ENCODE measurements at places on chromosomes 2 and 18.

- DNase-seq, result no peak
These were observed 131.9 kb downstream of the SATB2 start for GRCh38 chr2:199325881-199326280.

DNA sequence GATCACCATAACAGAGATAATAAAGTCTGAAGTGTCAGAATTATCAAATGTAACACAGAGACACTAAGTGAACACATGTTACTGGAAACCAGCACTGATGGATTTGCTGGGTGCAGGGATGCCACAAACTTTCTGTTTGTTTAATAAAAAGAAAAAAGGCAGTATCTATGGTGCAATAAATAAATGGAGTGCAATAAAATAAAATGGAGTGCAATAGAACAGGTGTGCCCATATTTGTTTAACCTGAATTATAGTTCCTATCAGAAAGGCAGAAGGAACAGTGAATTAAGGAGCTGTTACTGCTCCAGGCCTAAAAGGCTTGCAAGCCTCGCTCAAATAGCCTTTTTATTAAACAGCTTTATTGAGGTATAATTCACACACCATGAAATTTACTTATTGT is 81.0 kb upstream of the KIDINS220 start:
- no peak for DNase-seq

GRCh38 chr18:32975163-32975436 is 202.3 kb upstream of the KLHL14 start:
- DNase-seq, result no peak

DNA sequence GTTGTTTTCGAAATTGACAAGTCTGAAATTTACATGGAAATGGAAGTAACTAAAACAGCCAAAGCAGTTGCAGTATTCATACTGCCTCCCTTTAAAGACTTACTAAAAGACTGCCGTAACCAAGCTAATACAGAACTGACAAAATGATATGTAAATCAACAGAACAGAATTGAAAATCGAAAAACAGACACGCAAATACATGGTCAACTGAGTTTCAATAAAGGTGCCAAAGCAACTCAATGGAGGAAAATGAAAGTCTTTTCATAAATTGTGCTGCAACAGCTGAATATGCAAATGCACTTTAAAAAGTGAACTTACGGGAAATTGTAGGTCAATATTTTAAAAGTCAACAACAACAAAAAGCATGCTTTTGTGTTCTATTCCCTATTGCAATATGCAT is 34.2 kb downstream of the TMEM131 start:
- no peak for DNase-seq

- no peak for DNase-seq
These were observed 122.9 kb upstream of the ACVR1C start for GRCh38 chr2:157751462-157752058.

DNA sequence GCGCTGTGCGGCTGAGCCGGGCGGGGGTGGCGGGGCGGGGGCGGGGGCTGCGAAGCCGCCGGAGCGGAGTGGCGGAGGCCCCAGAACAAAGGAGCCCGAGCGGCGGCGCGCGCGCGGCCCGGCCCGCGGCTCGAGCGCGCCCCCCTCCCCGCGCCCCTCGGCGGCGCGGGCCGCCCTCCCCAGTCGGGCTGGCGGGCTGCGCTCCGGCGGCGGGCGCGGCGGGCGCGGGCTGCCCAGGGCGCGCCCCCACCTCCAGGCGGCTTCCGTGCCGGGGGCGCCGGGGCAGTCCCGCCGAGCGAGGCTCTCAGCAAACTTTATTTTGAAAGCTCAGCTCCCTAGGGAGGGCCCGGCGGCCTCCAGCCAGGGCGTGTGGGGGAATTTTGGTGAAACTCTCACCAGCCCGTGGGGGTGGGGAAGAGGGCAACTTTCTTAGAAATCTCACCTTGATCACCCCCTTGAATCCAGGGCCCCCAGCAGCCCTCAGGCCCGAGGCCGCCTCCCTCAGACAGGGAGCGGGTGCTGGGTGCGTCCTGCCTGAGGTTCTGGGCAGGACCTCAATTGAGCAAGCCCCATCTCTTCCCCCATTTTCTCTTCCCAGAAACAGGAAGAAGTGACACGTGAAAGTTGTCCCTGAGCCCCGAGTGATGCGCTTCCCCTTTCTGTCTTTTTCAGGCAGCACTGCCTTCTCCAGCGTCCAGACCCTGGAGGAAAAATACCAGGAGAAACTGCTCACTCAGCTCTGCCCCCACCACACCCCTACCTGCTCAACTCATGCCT is 786 bp downstream of the TET3 start:
- no peak for DNase-seq

DNA sequence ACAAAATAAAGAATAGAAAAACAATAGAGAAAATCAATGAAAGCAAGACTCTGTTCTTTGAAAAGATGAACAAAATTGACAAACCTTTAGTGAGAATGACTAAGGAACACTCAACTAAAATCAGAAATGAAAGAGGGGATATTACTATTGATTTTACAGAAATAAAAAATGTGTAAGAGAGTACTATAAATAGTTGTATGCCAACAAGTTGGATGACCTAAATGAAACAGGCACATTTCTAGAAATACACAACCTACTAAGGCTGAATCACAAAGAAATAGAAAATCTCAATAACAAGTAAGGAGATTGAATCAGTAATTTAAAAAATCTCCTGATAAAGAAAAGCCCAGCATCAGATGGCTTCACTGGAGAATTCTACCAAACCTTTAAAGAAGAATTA is 18.4 kb upstream of the MALL start:
- no peak for DNase-seq

GRCh38 chr2:151159109-151159662 is 102.5 kb downstream of the RBM43 start:
- no peak for DNase-seq

DNA sequence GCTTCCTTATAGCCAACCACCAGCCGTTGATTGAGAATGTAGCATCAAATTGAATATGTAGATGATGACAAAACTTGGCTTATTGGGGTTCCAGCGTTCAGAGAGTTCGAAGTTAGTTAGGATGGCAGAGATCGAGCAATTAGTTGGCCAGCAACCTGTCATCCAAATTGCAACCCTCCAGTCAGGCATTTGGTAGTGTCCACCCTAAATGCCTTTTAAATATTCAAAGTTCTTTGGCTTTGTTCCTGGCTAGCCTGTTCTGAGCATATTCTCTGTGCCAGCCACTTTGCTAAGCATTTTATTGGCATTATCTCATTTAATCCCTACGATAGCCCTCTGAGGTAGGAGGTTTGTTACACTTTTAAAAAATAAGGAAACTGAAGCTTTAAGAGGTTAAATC is 342.8 kb downstream of the SETBP1 start:
- no peak for DNase-seq

- DNase-seq, result no peak
These were observed 101.0 kb downstream of the HS6ST1 start for GRCh38 chr2:128217671-128218070.

GRCh38 chr2:63819765-63820717 is 21.7 kb upstream of the UGP2 start:
- DNase-seq, result no peak

GRCh38 chr2:237966250-237966564 is 607 bp upstream of the UBE2F start:
- DNase-seq, result no peak

GRCh38 chr2:218465987-218466633 is 47.2 kb downstream of the VIL1 start:
- no peak for DNase-seq

DNA sequence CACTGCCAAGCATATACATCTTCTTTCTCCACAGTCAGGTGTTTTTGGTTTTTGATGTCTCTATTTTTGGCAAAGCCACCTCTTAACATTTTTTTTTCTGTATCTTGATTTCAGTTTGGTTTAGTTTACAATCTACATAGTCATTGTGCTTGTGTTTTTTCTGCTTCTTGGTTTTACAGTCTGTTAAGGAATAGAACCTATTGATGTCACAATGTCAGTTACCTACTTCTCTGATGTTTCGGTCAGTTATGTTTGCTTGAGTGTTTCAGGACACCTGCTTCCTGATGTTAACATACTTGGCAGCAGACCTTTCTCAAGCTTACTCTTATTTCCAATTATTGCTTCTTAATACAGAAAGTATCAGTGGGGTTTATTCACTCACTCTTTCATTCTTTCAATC is 253.3 kb downstream of the SPAG16 start:
- no peak for DNase-seq

GRCh38 chr2:124563426-124563825 is 538.3 kb downstream of the CNTNAP5 start:
- no peak for DNase-seq

- no peak for DNase-seq
These were observed 228.6 kb upstream of the CHST9 start for GRCh38 chr18:27413495-27414401.

DNA sequence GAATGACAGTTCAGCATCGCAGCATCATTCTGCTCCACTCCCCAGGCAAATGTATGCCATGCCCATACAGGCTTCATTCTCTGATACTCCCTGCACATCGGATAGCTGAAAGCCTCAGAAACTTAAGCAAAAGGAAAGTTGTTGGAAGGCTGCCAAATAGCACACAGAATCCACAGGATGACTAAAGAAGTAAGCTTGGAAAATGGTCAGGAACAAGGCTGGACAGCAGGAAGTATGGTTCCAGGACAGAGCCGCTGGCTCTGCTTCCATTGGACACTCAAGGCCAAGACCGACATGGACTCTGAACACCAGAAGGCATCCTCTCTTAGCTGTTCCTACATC is 256.5 kb downstream of the CDH20 start:
- no peak for DNase-seq

- no peak for DNase-seq
These were observed 244.6 kb upstream of the ACVR2A start for GRCh38 chr2:147600223-147600622.

GRCh38 chr2:203341741-203342310 is 13.6 kb downstream of the ABI2 start:
- DNase-seq, result no peak

DNA sequence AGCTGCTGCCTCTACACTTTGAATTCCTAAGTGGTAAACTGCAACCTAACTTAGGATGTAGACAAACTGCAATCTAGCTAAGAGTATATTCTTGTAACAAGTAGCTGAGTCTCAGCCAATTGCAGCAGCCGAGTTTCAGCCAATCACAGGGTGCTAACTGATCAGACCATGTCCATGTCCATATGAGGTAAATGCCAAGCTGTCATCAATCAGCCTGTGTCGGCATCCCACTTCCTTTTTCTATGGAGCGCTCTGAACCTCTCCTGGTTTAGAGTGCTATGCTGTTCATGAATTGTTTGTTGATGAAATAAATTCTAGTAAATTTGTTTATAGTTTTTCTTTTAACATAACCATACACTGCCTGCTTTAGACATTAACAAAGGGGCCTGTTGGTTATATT is 408.8 kb downstream of the NBAS start:
- no peak for DNase-seq

- DNase-seq, result no peak
These were observed 18.4 kb downstream of the MXD1 start for GRCh38 chr2:69933254-69933828.

GRCh38 chr2:102753563-102754159 is 8.2 kb upstream of the TMEM182 start:
- peak; percentile 63 for DNase-seq

DNA sequence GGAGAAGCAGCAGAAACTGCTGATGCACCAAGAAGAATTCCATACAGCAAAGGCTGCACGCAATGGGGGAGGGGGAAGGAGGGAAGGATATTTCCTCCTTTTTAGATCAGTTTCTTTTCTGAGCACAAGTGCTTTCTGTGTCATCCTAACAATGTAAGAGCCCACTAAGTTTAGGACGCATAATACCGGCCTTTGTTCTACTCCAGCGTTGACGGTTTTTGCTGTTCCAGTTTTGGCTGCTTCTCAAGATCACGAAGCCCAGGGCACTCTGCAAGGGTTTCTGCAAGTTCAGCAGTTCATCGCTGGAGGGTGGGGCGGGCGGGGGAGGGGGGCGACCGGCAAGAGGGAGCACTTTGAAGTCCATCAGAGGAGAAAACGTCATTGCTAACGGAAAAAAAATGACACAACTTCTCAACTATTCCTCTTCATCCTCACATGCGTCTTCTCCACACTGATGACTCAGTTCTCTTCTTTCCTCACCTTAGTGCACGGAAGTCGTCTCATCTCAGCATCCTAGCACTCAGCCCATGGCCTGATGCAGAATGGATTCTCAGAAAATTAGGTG is 8.7 kb downstream of the FAM178B start:
- no peak for DNase-seq

GRCh38 chr2:191166111-191166755 is 15.4 kb upstream of the STAT4 start:
- no peak for DNase-seq

Measured in CD4-positive, alpha-beta T cell (primary cell).